ENCODE measurements at places on chromosomes 2 and 18. TPM values are rescaled to one million over a fixed set of nuclear protein-coding genes. Genes with fewer than 3 reads are reported as not detected.

ILKAP gene
- 28.9 TPM for total RNA-seq

ASAP2 gene
- total RNA-seq = 27.3 TPM

C2orf81 gene
- total RNA-seq = 2.7 TPM

TMEM169 gene
- 2.9 TPM for total RNA-seq

PASK gene
- 15.5 TPM for total RNA-seq

WDR75 gene
- 33.6 TPM for total RNA-seq

NAT8 gene
- total RNA-seq = not detected

FIGN gene
- 7.7 TPM for total RNA-seq

TWIST2 gene
- total RNA-seq = 1.8 TPM

HPCAL1 gene
- total RNA-seq = 138 TPM

ERMN gene
- not detected for total RNA-seq

NIFK gene
- 60.8 TPM for total RNA-seq

CPO gene
- total RNA-seq = not detected

PDCL3 gene
- total RNA-seq = 24.5 TPM

SPAG16 gene
- 17.3 TPM for total RNA-seq

DHRS9 gene
- 0.14 TPM for total RNA-seq

NMUR1 gene
- total RNA-seq = not detected

LRRFIP1 gene
- 81.9 TPM for total RNA-seq

MC5R gene
- not detected for total RNA-seq

HS1BP3 gene
- 11.6 TPM for total RNA-seq

WIPF1 gene
- 7.6 TPM for total RNA-seq

ACVR1C gene
- 0.07 TPM for total RNA-seq

REG3G gene
- total RNA-seq = not detected

FSHR gene
- total RNA-seq = not detected

ZSWIM2 gene
- not detected for total RNA-seq

PPP1R1C gene
- 0.35 TPM for total RNA-seq

LINC00305 gene
- not detected for total RNA-seq

TGFA gene
- total RNA-seq = 40.1 TPM

RESP18 gene
- not detected for total RNA-seq

HOXD13 gene
- not detected for total RNA-seq

Measured in epithelial cell of proximal tubule (primary cell).